Midbrain (tissue), 1 donor: ENCODE measurements at places on chromosomes 2 and 18.

DNA sequence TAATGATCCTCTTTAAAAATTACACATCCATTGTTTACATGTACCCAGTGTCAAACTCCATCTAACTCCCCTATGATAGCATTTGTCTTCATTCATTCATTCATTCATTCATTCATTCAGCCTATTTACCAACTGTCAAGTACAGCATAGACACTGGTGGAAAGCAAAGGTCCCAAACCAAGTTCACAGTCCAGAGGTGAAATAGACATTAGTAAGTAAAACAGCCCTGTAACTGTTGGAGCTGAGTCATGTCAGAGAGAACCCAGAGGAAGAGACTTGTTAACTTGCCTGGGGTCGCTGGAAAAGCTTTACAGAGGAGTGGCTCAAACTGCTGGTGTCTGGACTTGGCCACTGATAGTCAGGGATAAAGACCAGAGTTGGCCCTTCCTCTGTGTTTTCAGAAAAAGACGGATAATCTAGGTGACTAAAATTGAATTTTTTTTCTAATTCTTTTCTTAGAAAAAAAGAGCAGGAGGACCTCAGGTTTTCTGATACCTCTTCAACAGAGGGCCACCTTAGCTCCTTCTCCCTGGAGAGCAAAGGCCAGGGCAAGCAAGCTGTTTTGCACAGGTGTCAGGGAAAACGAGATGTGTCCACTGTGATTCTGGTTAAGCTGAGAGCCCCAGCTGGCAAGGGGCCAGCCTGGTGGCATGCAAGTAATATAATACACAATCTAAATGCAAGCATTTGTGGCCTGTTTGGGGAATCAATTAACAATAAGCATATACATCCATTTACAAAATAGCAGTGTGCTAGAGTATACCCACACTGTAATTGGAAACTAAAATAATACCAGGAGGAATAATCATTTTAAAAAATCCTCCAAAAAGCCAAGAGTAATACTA, 96.7 kb upstream of the SLC14A2 start:
- no peak for DNase-seq

- no peak for DNase-seq
Observed at GRCh38 chr2:126946318-126947102, 47.8 kb downstream of the TEX51 start.

DNA sequence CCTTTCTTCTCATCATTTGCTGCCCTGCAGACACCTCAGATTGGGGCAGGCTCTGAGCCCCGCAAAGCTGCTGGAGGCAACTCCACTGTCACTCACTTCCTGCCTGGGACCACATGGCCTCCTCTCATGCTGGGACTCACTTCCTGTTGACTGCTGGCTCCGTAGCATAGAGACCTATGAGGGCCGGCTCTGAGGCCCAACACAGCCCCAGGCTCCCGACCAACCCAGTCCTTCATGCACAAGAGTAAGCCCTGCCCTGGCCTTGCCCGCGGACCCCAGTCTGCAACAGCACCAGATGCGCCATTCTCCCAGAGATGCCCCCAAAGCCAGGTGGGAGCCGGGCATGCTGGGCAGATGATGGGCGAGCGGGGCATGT, 55.7 kb downstream of the DNMT3A start:
- DNase-seq: no peak

GRCh38 chr2:134601264-134601663, 117.5 kb downstream of the TMEM163 start:
- no peak for DNase-seq

DNA sequence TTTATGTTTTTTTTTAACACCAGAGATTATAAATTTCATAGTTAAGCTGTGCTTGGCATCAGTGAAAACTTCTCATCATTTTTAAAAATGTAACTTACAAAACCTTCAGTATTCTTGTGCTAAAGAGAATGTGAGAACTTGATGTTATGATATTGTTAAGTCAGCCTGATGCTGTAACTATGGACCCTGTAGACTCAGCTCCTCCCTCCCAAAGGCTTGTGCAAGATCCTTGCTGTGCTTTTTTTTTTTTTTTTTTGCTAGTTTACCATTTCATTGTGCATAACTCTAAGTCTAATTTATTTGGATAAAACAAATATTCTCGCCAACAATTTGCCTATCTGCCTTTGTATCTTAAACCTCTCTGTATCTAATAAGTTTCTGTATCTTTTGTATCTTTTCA, 12.9 kb upstream of the TFPI start:
- DNase-seq: no peak
